Stimulated activated naive CD4-positive, alpha-beta T cell (primary cell): ENCODE measurements at places on chromosomes 11 and 22.

GRCh38 chr11:110755941-110756340 is 43.7 kb upstream of the ARHGAP20 start:
- DNase-seq: no peak

GRCh38 chr11:75400146-75400865 is 988 bp downstream of the RPS3 start:
- DNase-seq: peak; percentile 62

DNA sequence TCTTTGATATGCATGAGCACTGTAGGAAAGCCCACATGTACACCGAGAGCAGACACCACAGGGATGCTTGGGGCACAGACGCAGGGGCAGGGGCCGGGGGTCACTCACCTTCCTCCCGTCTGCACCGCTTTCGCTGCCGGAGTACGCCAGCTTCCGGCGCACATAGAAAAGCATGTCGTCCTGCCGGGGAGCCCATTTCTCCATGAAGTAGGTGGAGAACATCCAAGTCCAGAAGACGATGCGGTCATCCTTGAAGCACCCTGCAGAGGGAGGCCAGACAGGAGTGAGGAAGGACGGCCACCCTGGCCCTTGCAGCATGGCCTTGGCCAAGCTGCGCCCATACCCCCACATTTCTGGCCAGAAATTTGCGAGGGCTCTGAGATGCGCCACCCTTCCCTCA is 28.8 kb downstream of the KIAA0930 start:
- DNase-seq: no peak

DNA sequence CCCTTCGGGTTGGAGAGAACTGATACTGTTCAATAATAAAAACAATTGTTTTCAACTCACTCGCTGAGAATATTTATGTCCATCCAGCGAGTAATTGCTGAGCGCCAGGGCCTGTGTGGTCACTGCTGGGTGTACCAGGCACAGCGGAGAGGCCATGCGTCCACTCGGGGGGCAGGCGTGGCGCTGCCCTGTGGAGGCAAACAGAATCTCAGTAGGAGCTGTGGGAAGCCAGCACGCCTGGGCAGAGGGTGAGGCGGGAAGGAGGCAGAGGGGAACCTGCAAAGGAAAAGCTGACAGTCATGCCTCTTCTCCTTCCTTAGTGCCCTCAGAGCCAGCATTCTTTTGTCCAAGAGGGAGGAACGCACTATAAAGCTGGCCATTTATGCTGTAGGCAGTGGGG is 11.4 kb downstream of the GLB1L3 start:
- DNase-seq: no peak

DNA sequence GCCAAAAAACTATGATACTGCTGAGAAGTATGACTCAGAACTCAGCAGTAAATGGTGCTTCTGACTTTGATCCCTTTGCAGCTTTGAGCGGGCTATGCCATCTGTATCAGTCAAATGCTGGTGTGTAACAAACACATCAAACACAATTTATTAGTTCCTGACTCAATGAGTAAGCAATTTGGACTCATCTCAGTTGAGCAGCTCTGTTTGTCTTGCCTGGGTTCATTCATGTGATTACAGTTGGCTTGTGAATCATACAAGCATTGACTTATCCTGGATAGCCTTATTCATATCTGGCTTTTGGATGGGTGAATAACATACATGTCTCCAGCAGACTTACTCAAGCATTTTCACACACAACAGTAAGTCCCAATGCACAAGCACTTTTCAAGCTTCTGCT is 858.8 kb downstream of the METTL15 start:
- no peak for DNase-seq

DNA sequence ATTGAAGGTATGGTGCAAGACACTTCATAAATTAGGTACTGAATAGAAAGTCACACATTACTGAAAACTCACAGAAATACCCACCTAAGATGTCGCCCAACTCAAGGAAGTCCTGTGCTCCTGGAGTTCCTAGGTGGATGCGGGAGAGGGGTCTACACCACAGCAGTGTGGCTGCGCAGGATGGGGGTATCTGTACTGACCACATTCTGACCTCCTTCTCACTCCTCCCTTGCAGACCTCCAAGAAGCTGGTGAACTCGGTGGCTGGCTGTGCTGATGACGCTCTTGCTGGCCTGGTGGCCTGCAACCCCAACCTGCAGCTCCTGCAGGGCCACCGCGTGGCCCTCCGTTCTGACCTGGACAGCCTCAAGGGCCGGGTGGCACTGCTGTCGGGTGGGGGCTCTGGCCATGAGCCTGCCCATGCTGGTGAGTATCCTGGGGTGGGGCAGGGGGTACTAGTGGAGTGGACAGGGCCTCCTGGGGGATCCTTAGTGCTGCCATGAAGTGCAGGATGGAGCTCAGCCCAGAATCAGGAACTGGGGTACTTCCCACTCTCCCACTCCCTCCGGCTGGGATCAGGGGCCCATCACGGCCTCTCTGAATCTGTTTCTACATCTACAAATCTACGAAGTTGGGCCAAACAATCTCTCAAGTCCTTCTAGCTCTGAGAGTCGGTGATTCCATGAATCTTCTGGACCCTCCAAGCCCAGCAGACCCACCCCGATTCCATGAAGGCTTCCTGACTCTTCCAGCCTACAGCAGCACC is 4.9 kb downstream of the TKFC start:
- DNase-seq: no peak

DNA sequence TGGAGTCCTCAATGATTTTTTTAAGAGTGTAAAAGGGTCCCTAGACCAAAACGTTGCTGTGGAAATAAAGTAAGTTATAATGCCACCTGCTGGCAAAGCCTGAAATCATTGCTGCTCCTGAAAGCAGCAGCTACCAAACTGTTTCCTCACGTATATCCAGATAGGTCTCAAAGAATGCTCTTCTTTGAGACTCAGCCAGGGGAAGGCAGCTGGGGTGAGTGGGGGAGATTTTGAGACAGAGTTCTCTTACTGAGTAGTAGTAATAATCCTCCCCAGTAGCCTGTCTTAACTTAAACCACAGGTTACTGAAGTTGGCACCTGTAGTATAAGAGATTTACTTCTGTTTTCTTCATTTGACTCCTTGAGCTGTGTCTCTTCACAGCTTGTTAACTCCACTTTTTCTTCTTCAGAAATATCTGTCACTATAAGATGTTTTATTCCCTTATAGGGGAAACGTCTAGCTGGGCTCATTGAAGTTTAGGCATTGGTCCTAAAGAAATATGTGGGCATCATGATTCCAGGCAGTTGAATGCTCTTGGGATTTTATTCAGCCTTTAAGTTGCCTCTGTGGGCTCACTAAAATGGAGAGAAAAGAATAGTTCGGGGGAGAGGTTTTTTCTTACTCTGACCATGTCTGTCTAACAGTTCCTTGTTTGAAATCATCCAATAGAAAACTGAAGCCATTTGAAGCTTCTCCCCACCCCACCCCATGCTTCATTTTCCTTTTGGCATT is 77.9 kb downstream of the BTBD10 start:
- peak; percentile 21 for DNase-seq

- no peak for DNase-seq
These were observed 38.6 kb upstream of the SOX6 start for GRCh38 chr11:16394947-16395346.

DNA sequence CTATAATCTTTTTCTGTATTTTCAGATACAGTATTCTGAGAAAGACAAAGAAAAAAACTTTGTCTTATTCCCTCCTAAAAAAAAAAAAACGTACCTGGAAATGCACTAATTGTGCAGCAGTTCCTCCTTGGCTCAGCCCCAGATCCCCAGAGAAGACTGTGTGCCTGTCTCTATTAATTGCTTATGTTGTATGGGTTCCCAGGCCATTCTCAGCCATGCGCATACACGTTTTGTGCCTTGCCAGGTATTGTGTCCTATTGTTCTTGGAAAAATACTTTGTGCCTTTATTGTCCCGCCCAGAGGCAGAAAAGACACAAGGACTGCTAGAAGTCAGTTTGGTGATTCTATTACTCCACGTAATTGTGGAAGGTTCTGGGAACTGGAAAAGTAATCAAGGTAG is 91.2 kb downstream of the PIWIL4 start:
- DNase-seq: no peak

GRCh38 chr22:40334899-40335298 is 11.4 kb upstream of the ADSL start:
- DNase-seq: peak; percentile 78

DNA sequence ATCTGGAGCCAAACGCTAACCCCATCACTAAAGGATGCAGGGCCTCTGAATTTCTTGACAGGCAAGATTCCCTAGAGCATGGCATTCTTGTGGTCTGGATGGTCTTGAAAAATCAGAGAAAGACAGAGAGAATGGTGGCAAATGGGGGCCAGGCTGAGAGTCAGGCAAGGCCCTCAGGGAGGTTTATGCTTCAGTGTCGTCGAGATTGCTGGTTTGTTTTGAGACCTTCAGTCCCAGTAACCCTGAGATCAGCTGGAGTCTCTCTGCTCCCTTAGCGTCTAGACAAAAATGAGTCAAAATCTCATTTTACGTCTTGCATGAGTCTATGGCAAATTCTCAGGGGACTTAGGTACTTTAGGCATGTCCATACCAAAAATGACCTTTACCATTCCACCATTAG is 539.3 kb downstream of the SOX6 start:
- DNase-seq: no peak
